Activated effector memory CD4-positive, alpha-beta T cell treated with Interleukin-2 at 50 U/mL for 16 hours (primary cell): ENCODE measurements at places on chromosomes 4 and X.

GRCh38 chr4:8779490-8779932 is 92.1 kb downstream of the HMX1 start:
- no peak for DNase-seq

GRCh38 chr4:6134612-6135220 is 65.6 kb downstream of the JAKMIP1 start:
- peak; percentile 53 for DNase-seq

- DNase-seq = no peak
Measured at GRCh38 chr4:85823295-85823694, 348.3 kb downstream of the ARHGAP24 start.

DNA sequence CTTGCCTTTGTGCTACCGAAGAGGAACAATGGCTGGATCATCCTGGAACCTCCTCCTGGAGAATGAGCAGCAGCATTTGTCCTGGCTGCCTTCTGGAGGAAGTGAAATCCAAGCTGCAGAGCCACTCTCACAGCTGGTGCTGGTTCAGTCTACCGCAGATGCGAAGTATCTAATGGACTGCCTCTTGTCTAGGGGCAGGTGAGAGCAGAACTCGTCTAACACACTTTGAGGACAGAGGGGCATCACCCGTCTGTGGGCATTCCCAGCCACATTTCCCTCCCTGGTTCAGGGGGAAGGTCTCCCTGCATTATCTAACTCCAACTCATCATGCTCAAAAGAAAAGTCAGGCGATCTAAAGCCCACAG is 338.2 kb upstream of the GATB start:
- DNase-seq = no peak

GRCh38 chr4:187190390-187190789 is 466.7 kb upstream of the FAT1 start:
- no peak for DNase-seq

DNA sequence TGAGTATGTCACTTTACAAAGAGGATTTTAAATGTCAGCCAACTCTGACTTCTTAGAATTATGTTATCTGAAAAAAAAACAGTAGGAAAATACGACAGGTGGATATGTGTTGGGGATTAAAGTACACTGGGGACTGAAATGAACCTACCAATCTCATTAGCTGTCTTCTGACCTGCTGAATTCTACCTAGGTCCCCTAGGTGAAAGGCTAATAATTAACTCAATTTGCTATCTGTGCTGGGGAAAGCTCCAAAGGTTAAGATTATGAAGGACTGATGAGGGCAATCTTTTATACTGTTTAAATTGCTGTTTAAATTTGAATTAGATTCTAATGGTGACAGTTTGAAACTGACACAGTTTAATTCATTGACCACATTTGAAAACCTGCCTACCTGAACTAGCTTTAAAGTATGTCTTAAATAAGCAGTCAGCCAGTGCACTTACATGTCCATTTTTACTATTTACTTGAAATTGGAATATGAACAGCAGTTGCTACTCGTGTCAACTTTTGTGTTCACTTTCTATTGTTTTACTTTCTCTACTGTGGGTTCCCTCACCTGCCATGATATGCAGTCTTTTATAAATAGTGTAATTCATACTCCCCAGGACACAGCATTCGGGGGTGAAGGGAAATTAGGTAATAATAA is 977.3 kb downstream of the C4orf33 start:
- DNase-seq = no peak

DNA sequence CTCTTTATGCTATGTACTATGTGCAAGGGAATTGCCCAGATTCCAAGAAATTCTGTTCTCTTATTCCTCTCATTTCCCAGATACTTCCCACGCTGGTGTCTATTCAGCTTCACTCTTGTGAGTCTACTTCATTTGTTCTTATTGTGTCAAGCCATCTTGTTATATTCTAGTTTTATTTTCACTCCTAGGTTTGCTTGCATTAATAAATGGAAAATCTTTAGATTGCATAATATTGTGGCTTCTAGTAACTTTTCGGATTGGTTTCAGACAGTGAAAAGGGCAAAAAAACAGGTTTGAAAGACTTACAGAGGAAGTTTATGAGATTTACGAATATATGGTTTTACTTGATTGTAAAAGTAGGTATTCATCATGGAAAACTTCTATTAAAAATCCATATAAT is 128.4 kb downstream of the BTC start:
- DNase-seq = no peak

- no peak for DNase-seq
Measured at GRCh38 chr4:30825008-30825770, 105.0 kb downstream of the PCDH7 start.

DNA sequence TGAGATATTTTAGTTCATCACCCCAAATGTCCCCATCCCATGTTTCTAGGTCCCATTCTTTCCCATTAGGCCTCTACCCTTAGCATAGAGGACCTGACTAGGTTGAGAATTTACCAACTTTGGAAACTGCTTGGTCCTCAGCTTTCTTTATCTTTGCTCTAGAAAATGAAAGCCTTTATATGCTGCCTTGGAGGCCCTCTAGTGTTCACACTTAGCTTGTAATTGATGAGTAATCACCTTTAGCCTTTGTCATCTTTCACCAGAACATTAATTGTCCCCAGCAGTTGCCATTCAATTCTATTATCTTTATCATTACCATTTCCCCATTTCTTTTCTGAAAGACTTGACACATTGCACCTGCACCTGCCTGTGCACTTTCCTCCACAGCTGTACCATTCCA is 589.2 kb upstream of the NR3C2 start:
- DNase-seq = no peak

DNA sequence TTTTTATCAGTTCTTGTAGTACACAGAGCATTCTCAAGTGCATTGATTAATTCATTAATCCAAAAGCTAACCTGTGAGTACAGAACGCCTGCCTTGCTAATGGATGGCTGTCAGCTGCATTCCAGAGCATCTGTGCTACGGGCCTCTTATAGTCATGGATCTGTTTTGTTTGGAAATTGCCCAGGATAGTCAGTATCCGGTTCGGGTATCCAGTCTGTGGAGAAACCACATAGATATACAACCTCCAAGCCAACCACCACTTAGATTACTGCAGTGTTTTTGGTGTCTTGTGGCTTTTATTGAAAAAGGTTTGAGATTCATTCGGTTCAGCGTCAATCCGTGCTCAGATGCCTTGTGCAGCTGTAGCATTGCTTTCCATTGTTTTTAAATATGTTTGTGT is 4.0 kb downstream of the LAP3 start:
- no peak for DNase-seq
